ENCODE measurements at places on chromosomes 5 and 9.

GRCh38 chr5:108148715-108149139 lies 233.2 kb downstream of the FBXL17 start:
- no peak for DNase-seq

GRCh38 chr5:126358525-126358924 lies 64.7 kb upstream of the GRAMD2B start:
- no peak for DNase-seq

- DNase-seq, result peak; percentile 21
Measured at GRCh38 chr9:19408316-19408692, 505 bp upstream of the ACER2 start.

DNA sequence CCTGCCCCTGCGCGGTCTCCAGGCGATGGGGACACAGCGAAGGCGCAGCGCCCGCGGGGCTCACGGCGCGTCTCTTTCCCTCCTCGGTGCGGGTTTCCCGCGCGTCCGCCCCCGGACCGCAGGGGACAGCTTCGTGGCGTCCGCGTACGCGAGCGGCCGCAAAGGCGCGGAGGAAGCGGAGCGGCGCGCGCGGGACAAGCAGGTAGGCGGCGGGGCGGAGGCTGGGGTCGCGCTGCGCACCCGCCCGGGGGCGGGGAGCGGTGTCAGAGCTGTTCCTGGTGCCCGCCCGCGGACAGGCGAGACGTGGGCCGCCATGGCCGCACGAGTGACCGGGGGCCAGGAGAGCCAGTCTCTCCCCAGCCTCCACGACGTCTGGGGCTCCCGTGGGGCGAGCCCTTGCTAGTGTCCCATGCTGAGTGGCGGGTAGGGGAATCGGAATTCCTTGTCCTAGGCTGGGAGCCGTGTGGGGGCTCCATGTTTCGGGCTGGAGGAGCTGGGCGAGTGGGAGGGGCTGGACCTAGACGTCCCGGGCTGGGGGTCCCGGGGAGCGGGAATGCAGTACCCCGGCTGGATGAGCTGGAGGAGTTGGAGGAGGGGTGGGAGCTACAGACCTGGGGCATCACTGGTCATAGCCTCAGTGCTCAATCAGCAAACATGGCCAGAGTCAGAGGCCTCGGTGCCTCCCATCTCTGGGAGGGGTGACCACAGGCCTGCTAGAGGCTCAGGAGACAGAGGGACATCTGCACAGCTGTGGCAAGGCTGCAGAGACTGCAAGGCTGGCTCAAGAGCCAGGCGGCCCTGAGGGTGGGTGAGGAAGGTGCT lies 968 bp downstream of the NKD2 start:
- DNase-seq, result no peak

DNA sequence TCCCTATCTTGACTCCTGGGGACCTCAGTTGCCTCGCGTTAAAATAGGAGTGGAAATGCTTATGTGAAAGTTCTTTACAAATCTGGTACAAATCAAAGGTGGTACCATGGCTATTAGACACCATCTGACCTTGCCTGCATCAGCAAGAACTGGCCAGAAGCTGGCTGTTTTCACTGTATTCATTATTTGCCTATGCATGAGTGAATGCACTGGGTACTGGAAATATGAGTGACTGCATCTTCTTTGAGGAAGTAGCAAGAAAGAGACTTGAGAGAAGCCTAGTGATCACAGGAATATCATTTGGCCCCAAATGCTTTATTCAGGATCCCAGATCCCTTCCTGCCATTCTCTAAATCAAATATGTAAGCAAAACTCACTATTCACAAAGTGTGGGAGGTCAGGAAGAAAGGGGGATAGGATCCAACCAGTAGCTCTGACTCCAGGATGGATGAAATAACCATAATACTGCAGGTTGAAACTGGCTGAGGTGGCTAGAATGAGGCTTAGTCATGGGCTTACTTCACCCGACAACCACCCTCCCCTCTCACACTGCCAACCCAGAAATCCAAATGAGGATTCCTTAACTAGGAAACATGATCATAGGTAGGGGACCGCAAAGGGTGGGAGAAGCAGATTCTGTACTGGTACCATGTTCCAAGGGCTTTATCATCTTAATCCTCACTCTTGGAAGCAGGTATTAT lies 56.7 kb downstream of the FAM114A2 start:
- DNase-seq, result no peak

GRCh38 chr9:22274477-22274876 lies 172.1 kb upstream of the DMRTA1 start:
- no peak for DNase-seq

GRCh38 chr5:126471875-126472537 lies 48.8 kb downstream of the GRAMD2B start:
- DNase-seq, result no peak

- no peak for DNase-seq
Measured at GRCh38 chr5:2288968-2289367, 406.2 kb upstream of the IRX4 start.

- no peak for DNase-seq
Measured at GRCh38 chr5:66002415-66002814, 76.0 kb downstream of the ERBIN start.

DNA sequence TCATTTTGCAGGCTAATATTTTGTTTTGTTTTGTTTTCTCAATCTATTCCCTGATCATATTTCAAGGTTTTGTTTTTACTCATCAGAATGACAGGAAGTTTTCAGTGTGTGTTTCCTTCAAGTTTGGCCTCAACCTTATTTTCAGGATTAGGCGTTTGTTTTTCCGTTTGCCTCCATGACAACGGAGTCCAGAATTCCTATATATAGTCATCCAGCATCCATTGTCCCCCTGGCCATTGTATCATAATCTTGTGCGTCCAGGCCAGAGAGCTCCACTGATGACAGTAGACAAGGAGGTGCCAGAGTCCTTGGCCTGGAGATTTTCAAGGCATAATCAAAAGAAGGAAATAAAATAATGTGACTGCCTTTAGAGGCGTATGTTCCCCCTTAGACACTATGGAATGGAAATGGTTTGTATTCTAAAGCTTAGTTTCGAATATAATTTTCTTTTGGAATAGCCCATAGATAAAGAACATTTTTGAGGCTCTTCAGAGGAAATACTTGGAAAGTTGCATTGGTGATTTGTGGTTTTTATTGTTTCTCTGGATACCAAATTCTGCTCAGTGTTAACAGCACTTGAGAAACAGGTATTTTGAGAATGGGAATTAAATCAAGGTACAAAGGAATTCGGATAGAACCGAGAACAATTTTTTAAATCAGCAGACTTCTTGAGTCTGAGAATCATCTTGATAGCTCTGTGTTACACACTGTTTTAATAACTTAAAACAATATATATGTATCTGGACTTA lies 99.8 kb downstream of the ZNF462 start:
- no peak for DNase-seq

DNA sequence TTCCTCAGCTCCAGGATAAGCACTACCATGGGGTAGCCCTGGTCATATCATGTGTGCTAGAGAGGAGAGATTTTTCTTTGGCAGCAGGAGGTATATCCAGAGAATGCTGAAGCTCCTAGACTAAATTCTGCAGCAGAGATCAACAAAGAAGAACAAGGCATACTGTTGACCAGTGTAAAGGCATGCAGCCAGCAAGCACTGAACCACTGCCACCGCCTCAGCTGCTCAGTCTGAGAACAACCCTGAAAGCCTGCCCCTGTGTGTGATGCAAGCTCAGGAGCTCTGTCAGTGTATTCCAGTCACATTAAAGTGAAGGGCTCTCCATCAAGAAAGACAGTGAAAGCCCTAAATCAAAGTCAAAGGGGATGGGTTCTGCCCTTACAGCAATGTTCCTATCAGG lies 439.5 kb upstream of the CD180 start:
- DNase-seq, result no peak

DNA sequence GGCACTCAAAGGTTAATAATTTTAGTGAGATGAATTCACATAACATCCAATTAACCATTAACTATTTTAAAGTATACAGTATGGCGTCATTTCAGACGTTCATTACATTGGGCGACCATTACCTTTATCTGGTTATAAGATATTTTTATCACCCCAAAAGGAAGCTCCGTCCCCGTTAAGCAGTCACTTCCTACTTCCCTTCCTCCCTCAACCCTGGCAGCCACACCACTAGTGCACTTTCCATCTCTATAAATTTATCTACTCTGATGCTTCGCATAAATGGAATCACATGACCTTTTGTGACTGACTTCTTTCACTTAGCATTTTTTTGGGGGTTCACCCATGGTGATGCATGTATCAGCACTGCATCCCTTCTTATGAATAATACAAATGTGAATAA lies 168.3 kb upstream of the PUM3 start:
- no peak for DNase-seq

- DNase-seq, result no peak
Measured at GRCh38 chr5:60161340-60161934, 267.9 kb upstream of the PDE4D start.

DNA sequence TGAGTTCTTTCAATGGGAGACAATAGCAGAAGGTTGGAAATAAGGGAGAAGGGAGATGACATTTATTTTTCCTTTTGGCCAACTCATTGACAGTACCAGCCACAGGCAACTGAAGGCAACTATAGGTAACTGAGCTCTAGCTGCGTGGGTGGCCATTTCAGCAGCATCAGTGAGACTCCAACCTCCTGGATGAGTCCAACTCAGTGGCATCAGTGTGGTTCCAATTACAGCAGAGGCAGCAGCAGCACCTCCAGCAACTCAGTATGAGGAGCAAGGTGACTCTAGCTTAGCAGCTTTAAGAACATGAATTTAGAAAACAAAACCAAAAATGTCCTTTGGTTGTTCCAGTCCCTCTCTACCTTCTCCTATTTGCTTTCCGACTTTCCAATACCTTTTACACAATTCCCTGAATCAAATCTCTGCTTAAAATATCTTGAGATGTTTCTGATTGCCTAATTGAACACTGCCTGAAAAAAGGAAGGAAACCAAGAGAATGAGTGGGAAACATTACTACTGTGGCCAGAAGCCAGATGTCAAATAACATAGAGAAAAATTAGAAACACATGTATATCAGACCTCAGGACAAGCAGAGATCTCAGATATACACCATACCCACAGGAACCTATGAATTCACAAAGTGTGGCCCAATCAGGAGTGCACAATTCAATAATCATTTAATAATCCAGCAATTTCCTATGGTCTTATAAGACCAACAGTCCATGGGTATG lies 166.5 kb upstream of the RORB start:
- no peak for DNase-seq

GRCh38 chr9:123225374-123225813 lies 43.0 kb downstream of the STRBP start:
- DNase-seq, result peak; percentile 51

- no peak for DNase-seq
Measured at GRCh38 chr5:15612915-15613635, 113.1 kb downstream of the FBXL7 start.

GRCh38 chr5:33995865-33996264 lies 11.4 kb upstream of the SLC45A2 start:
- DNase-seq, result no peak

GRCh38 chr5:95858023-95858461 lies 35.5 kb upstream of the GLRX start:
- no peak for DNase-seq

DNA sequence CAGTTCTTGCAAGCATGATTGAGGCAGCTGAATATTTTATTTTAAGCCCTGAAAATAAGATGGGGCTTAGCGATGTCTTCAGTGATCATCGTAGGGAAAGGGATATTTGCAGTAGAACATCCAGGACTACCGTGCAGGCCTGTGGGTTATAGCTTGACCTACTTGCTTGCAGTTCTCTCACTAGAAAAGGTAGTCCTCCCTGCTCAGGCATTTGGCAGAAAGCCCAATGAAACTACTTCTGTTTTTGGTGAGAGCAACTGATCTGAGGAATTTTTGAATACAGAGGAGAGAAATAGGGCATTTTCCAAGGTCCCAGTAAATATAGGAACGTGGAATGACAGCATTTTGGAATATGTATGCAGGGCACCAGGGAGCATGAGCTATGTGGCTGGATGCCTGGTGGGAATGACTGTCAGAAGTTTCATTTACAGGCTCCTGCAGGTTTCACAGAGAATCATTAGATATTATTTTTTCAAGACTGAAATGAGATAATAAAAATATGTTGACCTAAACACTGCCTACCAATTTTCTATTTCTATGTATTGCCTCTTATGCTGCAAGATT lies 417.9 kb upstream of the ACTBL2 start:
- DNase-seq, result no peak

GRCh38 chr9:109372246-109372645 lies 51.4 kb upstream of the EPB41L4B start:
- DNase-seq, result no peak

DNA sequence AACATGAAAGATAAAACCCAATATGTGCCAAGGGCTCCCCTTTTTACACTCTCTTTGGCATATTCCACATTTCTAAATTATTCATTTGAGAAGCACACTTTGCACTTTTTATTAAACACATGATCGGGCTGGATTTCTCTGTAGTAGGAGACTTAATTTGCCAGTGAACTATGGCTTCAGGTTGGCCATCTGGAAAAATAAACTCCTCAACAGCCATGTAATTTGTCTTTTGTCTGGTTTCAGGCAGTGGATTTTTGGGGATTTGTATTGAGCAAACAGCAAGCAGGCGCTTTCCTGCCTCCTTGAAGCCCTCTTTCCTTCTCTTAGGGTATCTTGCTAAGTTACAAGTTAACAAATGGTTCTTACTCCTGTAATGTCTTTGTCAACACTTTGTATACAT lies 73.0 kb upstream of the DMRTA1 start:
- no peak for DNase-seq

DNA sequence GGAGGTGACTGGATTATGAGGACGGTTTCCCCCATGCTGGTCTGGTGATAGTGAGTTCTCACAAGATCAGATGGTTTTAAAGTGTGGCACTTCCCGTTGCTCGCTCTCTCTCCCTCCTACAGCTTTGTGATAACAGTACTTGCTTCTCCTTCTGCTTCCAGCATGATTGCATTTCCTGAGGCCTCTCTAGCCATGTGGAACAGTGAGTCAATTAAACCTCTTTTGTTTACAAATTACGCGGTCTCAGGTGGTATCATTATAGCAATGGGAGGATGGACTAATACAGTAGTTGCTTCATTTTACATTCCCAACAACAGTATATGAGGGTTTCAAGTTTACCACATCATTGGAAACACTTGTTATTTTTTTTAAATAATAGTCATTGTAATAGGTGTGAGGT lies 937.3 kb upstream of the ARRDC3 start:
- DNase-seq, result no peak

DNA sequence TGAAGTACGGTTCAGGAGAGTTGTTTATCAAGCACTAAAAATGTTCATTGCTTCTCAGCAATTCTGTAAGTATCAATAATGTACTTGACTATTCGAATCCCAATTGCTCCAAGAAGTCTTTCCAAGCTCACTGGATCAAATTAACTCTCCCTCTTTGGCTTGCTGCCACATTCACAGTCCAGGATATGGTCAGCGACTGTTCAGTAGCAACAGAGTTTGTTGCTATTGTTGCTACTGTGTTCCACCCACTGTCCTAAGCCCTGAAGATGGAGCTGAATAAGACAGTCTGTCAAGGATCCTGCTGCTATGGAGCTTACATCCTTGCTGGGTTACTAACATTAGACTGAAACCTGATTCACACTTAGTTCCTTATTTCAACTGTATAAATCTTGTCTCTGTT lies 110.8 kb downstream of the FGF10 start:
- no peak for DNase-seq

Measured in stimulated activated CD4-positive, alpha-beta T cell treated with anti-CD3 and anti-CD28 coated beads, Interleukin-2, amount 100 ng/mL, for 24 hours (primary cell).